ENCODE measurements at places on chromosomes 2 and 18.

DNA sequence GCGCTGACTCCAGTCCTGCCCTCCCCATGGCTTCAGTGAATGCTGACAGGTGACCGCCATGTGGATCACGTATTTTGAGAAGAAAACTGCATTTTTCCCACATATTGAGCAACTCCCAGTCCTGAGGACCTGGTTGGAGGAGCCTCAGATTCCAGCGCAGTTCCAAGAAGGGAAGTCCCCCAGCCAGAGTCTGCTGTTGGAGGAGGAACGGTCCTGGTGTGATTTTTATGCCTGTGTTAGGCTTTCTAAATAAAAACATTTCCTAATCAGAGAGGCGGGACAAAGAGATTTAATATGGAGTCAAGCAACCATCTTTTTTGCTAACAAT, 32.3 kb upstream of the COL6A3 start:
- no peak for DNase-seq

DNA sequence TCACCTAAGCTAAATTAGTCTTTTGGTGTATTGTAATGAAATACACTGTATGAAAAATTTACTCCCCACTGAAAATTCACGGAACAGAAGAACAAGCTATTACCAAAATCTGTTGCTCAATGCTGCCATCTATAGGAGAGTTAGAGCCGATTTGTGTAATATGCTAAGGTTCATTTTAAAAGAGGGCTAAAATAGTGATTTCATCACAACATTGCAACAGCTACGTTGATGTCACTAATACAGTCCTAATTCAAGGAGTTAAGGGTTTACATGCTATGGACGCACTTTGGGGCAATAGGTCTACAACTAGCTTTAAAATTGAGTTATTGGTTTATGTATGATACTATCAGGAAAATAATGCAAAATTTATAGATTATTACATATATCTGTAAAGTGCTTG, 3.0 kb upstream of the IRS1 start:
- peak; percentile 72 for DNase-seq

DNA sequence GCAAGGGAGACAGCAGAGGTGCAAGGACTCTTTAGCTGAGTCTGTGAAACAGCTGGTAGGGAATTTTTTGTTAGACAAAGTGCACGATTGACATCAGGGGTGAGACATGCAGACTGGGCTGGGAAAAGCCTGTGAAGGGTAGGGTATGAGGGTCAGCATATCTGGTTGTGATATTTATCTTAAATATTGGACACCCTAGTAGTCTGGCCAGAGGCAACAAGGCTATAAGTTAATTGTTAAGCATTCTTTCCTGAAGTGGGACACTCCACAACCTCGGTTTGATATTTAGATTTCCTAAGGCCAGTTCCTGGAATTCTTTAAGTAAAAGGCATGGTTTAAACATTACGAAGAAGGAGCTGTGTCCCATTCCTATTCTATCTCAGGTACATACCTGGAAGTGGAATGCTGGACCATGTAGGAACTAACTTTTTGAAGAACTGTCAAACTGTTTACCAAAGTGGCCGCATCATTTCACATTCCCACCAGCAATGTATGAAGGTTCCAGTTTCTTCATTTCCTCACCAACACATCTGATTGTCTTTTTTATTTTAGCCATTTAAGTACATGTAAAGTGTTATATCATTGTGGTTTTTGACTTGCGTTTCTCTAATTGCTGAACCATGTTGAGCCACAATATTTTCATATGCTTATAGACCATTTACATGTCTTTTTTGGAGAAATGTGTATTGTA, 22.5 kb downstream of the EHBP1 start:
- DNase-seq, result no peak

GRCh38 chr2:137910641-137911040, 53.6 kb upstream of the HNMT start:
- DNase-seq, result no peak

DNA sequence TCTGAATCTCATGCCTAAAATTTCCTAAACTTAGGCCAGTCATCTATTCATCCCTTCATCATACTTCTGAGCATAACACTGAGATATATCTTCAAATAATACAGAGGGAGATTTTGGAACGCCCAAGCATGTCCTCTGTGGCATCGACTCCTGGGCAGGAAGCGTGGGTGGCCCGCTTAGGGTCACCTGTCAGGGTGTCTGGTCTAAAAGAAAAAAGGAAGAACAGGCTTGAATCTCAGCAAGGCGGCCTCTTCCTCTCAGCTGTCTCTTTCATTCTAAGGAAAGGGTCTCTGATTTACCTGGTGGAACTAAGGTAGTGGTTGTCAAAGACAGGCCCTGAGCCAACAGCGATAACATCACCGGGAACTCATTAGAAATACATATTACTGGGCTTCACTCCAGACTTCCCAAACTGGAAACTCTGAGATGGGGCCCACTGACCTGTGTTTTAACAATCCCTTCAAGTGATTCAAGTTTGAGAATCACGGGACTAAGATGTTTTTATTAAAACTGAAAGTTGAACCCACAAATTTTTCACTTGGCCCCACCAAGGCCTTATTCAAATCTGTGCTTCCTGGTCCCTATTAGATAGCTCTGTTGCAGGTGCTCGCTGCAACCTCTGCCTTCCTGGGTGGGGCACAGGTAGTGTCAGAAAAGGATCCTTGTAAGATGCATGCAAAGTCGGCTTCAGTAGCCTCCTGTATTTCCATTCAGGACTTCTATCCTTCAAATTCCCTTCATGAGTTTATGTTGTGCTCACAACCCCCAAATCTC, 162.3 kb upstream of the CCDC68 start:
- DNase-seq, result no peak

DNA sequence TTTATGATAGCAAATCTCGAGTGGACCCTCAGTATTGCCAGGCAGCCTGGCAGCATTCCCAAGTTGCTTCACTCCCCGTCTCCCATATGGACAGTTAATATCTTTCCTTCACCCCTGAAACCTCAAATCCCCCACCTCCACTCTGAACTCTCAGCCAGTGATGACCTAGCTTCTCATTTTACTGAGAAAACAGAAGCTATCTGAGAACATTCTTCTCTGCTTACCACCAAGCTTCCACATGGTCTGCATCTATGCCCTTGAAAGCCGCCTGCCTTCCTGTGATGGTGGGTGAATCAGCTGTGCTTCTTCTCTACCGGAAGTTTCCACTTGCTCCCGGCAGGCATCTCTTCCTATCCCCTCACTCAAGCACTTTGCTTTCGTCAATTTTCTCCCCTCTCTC, 529.2 kb downstream of the EPHA4 start:
- no peak for DNase-seq

DNA sequence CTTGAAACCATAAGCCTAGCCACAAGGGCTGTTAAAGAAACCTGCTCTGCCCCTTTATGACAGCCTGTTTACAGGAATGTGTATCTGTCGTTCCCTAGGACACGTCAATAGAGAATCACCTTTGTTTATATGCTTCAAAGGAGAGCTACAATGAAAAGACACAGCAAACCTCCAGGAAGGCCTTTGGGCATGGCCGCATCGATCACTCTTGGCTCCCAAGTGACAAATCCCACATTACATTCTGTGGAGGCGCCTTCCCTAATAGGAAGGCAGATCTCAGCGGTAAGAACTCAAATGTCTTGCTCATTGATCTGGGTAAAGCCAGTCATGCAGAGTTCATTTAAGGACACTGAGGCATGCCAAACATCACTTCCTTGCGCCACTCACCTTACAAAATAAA, 26.5 kb downstream of the KIAA2012 start:
- DNase-seq, result no peak

DNA sequence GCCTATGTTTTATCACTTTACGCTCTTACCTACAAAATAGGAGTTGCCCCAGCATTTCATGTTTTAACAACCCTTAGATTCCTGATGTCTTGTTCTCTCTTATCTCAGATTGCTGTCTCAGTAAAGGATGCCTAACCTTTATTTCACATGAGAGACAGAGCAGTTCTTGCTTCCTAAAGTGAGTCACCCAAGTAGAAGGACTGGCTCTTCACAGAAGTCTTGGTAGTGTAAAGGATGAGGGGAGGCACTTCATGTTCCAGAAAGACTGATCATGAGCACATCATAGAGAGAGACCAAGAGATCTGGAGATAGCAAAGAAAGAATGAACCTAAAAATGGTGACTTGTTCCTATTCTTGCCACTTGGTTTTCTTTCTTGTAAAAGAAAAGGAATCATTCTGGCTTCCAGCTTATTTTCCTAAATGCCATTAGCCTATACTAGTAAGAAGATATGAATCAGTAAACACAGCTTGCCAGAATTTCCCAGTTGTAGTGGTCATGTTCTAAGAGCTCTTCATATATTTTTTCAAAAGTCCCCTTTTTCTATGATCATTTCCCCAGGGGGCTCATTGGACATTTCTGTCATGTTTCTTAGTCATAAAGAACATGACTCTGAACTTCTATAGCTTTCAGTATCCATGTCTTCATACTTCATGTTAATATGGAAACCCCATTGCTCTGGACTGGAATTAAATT, 54.9 kb downstream of the MAPRE2 start:
- DNase-seq, result no peak

- DNase-seq, result no peak
These were observed 2.6 kb downstream of the USP14 start for GRCh38 chr18:160831-161570.

- no peak for DNase-seq
These were observed 15.7 kb downstream of the DYNC1I2 start for GRCh38 chr2:171702781-171703556.

Measured in fibroblast of skin of left quadriceps (primary cell).